ENCODE measurements at places on chromosomes 4 and X.

DNA sequence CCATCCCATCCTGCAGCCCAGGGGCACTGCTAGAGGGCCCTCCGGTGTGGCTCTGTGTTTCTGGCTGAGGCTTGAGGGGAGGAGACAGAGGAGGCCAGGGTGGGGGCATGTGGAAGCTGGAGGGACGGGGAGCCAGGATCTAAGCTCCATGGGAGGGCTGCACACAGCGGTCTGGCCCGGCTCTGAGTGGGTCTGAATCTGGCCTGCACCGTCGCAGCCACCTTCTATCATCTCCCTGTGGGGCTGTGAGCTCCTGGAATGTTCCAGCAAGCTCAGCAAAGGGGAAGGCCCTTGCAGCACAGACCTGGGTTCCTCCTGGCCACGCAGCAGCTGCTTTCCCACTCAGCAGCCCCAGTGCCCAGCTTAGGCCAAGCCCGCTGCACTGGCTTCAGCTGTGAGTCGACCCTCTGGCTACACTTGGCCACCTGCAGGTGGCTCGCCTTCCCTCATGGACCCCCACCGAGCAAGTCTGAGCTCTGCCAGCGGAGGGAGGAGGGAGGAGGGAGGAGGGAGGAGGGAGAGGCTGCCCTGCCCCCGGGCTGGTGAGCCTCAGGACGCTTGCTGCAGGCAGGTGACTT, 5.3 kb downstream of the NKX1-1 start:
- DNase-seq = no peak

GRCh38 chrX:17738737-17739535, 1.6 kb downstream of the SCML1 start:
- DNase-seq = no peak

GRCh38 chrX:9948406-9948805, 18.8 kb upstream of the CLDN34 start:
- no peak for DNase-seq

DNA sequence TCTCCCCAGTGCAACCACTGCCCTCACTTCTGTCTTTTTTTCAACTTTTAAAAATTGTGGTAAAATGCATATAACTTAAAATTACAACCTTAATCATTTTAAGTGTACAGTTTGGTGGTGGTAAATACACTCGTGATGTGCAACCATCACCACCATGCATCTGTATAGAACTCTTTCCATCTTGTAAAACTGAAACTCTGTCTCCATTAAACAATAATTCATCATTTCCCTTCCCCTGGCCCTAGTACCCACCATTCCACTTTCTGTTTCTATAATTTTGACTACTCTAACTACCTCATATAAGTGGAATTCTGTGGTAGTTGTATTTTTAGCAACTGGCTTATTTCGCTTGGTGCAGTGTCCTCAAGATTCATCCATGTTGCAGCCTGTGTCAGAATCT, 6.8 kb upstream of the CTBP1 start:
- DNase-seq = no peak

GRCh38 chr4:185719500-185719858, 92.5 kb downstream of the SORBS2 start:
- DNase-seq = no peak

DNA sequence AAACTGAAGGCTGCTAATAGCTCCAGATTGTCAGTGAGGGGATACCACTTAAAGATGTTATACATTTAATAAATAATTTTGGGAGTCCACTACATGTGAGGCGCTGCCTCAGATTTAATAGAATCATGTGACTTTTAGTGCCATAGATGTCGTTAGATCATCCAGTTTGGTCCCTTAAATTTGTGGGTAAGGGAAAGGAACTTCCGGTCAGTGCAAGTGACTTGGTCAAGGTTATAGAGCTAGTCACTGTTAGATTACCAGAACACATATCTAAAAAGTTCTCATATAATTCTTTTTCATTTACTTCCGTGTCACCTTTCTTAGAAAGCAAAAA, 529 bp upstream of the UBA6 start:
- no peak for DNase-seq

DNA sequence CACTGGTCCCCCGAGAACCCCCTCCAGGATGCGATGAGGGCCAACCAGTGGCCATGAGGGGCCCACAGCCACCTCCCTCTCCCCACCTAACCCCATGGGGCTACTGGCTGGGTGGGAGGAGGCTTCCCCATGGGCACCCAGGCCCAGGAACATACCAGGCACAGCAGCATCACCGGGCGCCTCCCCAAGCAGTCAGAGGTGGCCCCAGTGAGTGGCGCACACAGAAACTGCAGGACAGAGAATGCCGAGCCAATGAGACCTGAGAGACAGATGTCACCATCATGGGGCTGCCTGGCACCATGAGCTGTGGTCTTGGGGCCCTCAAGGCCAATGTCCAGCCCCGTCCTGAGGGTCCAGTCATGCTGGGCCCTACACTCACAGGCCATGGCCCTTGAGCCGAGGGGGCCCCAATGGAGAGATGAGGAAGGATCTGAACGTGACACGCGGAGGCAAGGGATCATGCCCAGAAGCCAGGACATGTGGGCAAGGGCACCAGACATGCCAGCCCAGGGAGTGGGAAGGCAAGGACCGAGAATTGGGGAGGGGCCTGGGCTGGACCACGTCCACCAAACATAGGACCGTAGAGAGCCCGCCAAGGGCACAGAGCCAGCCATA, 30.1 kb downstream of the NOP14 start:
- no peak for DNase-seq

GRCh38 chrX:150683536-150684146, 9.6 kb upstream of the MTMR1 start:
- no peak for DNase-seq

DNA sequence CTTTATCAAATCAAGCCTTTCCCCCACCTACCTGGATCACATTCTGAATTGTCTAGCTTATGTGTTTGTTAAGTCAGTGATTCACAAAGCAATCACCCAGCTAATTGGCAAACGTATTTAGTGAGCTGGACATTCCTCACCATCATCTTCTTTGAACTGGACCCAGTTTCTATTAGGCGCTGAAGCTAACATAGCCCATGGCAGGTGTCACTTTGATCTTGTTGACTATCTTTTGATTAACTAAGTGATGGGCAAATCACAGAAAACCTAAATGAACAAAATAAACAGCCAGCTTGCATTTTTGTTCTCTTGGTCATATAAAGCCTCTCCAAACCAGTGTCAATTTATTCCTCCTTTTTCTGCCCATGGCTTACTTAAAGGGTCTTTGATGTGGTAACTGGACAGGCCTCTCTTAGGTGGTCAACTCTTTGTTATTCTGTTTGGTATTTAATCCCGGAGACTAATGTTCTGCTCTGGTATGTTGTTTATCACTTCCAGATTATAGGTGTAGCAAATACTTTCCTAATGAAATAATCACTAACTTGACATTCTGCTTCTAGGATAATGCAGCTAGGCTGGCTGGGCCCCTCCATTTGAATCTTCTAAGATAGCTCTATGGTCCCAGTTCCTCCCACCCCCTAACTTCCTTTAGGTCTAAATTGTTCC, 105.3 kb upstream of the SMIM10 start:
- DNase-seq = no peak

GRCh38 chr4:173218411-173219125, 50.0 kb downstream of the GALNT7 start:
- DNase-seq = peak; percentile 37

DNA sequence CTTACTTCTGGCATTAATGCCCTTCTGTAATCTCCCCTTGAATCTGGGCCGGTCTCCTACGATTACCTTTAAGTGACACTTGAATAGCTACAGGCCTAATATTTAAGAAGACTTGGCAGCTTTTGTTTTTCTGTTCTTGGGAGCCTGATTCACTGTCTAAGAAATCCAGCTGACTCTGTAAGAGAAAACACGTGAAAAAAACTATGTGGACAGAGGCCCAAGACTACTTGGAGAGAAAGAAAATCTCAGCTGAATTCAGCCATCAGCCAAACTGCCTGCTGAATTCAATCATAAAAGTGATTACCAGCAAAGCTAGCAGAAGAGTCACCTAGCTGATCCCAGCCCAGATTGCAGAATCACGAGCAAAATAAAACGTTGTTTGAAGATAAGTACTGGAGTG, 521.2 kb downstream of the MID1IP1 start:
- DNase-seq = no peak

- peak; percentile 50 for DNase-seq
Observed at GRCh38 chr4:162838671-162839070, 328.0 kb downstream of the NAF1 start.

- no peak for DNase-seq
Observed at GRCh38 chr4:42152507-42153504, at the start of gene BEND4. BEND4 (minus strand) TSS chr4:42152655; CDS start chr4:42152143, 512 bp downstream.

GRCh38 chr4:147591106-147591505, 26.1 kb upstream of the TMEM184C start:
- no peak for DNase-seq

DNA sequence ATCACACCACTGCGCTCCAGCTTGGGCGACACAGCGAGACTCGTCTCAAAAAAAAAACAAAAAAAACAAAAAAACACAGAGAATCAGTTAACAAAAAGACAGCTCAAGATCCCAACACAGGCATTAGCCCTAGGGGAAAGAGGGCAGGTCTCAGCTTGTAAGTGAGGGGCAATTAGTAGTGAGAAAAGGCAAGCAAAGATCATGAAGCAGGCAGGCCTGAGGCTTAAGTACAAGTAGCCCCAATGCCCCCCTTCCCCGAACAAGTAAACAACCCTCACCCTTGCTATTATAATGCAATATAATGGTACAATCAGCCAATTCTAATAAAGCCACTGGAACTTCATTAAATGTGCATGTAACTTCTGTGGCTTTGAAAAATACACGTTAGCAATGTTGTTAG, 17.0 kb downstream of the ADGRA3 start:
- DNase-seq = no peak

- DNase-seq = peak; percentile 53
Observed at GRCh38 chrX:41561045-41561444, 113.9 kb downstream of the NYX start.

DNA sequence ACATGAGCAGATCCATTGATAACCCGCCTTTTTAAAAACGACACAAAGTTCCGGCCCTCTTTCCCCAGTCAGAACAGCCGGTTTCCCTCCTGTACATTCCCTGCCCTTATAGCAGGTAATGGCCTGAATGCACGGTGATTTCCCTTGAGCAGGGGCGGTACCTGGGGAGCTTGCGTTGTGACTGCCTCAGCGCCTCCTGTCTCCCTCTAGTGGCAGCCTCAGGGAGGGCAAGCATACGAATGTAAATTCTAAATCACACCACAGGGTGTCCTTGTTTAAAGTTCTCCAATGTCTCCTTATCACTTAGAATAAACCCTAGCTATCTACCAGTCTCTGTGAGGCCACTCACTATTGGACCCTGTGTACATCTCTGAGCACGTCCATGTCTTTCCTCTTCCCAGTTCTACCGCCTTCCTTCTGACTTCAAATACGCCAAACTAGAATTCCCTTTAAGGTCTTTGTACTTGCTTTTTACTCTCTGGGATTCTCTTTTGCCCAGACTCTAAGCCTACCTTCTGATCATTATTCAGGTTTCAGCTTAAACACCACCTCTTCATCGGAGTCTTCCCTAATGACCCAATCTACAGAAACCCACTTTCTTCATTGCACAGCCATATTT, 18.4 kb upstream of the LDB2 start:
- DNase-seq = peak; percentile 59

- no peak for DNase-seq
Observed at GRCh38 chr4:183434666-183435190, 9.7 kb upstream of the CDKN2AIP start.

- DNase-seq = no peak
Observed at GRCh38 chrX:154732421-154733065, 18.3 kb downstream of the GAB3 start.

DNA sequence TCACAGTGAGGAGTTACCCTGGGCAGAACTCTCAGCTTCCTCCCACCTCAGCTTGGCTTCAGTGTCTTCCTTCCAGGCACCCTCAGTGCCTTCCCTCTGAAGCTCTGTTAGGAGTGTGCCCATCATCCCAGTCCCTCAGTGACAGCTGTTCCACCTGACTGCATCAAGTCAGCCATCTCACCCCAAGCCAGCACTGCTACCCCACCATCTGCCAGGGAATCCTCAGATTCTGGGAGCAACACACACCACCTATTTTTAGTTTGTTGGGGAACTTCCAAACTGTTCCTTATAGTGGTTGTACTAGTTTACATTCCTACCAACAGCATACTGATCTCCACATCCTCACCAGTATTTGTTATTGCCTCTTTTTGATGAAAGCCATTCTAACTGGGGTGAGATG, 182.9 kb downstream of the RELL1 start:
- DNase-seq = no peak

DNA sequence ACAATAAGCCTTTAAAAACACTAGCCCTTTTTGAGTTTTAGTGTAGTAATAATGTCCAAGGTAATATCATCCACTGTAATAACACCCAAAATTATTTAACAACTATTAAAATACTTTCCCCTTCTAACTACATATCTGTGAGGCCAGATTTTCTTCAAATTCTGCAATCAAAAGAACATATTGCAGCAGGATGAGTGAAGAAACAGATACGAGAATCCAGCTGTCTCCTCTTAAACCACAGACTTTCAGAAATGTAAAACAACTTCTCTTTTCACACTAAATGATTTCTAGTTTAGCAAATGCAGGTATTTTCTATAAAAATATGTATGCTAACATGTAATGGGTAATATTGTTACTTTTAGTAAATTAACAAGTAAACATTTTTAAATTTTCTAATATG, 148.9 kb downstream of the PRDM5 start:
- no peak for DNase-seq

GRCh38 chr4:105620640-105621323, 68.4 kb downstream of the ARHGEF38 start:
- DNase-seq = peak; percentile 65

GRCh38 chr4:136571315-136571714, 961.0 kb downstream of the PCDH18 start:
- DNase-seq = no peak

DNA sequence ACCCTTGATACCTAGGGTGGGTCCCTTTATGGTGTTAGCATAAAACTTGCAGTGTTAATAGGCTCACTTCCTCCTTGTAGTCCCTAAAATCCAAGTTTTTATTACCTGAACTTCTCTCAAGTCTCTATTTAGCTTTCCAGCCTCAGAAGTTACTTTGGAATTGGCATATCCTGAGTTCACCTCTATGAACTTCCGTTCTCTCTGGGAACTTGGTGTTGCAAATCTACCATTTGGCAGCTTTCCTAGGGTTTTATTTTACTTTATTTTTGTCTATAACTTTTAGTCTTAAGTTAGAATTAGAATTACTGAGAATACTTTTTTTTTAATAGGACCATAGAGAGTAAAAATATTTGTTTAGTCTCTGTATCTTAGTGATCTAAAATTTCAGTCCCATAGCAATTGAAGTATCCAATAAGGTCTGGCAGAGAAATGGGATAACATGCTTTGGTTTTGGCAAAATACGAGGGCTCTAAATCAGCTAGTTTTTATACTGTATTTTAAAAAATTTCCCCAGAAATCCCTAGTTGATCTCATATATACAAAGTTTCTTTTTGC, 30.3 kb upstream of the NAF1 start:
- DNase-seq = no peak

GRCh38 chr4:154516318-154517029, 24.9 kb upstream of the DCHS2 start:
- no peak for DNase-seq

- no peak for DNase-seq
Observed at GRCh38 chrX:8868070-8868773, 67.0 kb upstream of the FAM9A start.

Measured in urothelium cell line (cell line).